Cortex of kidney (tissue), 1 donor: ENCODE measurements at places on chromosomes 16 and 17.

DNA sequence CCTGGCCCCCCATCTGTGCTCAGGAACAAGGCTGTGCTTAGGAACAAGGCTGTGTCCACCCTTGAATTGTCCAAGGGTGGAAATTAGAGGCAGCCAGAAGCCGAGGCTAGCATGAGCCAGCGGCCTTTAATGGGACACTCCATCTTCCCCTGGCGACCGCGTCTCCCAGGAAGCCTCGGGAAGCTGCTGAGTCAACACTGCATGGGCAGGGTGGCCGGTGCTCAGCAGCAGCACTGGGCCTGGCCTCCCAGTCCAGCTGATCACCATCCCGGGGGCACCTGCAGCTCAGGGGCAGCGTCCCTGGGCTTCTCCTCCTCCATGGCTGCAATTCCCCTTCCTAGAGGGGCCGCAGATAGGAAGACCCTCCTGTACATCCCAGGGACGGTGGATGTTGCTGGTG lies 180.8 kb downstream of the ENGASE start:
- no peak for DNase-seq

- no peak for DNase-seq
These were observed 37.6 kb downstream of the RNF112 start for GRCh38 chr17:19448341-19449268.

DNA sequence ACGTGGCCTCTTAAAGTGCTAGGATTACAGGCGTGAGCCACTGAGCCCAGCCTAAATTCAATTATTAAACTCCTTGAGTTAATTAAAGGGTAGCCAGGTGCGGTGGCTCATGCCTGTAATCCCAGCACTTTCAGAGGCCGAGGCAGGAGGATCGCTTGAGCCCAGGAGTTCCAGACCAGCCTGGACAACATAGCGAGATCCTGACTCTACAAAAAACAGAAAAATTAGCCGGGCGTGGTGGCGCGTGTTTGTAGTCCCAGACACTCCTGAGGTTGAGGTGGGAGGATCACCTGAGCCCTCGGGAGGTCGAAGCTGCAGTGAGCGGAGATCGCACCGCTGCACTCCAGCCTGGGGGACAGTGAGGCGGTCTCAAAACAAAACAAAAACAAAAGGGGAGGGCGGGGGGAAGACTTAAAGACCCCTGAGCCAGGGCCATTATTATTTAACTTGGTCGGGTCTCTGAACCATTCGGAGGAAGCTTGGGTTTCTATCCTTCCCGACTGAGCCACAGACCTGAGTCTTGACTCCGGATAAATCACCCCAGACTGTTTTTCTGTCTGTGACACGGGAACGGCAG lies 19.5 kb downstream of the BCL7C start:
- DNase-seq = no peak

DNA sequence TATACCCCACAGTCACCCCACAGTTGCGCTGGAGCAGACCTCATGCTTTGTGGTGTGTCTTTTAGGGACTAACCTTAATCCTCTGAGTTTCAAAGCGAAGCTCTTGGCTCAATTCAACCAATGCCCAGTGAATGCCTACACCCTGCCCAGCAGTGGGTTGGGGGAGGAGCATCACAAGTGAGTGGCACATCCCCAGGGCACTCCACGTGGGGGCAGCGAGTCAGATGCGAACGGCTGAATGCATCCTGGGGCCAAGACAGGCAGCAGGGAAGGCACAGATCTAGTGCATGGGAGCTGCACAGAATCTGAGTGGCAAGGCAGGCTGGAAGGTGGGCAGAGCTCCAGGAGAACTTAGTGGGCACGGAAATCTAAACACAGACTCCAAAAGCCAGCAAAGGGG lies 39.2 kb downstream of the IFT140 start:
- DNase-seq = no peak
